Tracheal epithelial cell (primary cell): ENCODE measurements at places on chromosomes 16 and 17. TPM values are rescaled to one million over a fixed set of nuclear protein-coding genes. Genes with fewer than 3 reads are reported as not detected.

Gene ZNF668
- total RNA-seq = 6.4 and 7.0 TPM in 2 replicates

Gene ZSCAN10
- total RNA-seq = not detected in 2 replicates

Gene TMEM92
- 0.85 and 0.96 TPM in 2 replicates for total RNA-seq

Gene RUNDC3A
- total RNA-seq = 0.21 and 0.96 TPM in 2 replicates

Gene ACOX1
- total RNA-seq = 43.3 and 61.4 TPM in 2 replicates

Gene IRX3
- total RNA-seq = 2.4 and 3.4 TPM in 2 replicates

Gene PRKCB
- 0.21 TPM in 1 of 2 replicates, not detected in the other for total RNA-seq

Gene EXOC3L1
- total RNA-seq = not detected in 2 replicates

Gene TEDC2
- 0.85 and 1.7 TPM in 2 replicates for total RNA-seq

Gene DCAKD
- 37.8 and 43.9 TPM in 2 replicates for total RNA-seq

Gene ABAT
- total RNA-seq = 2.2 and 3.0 TPM in 2 replicates

Gene TEX14
- total RNA-seq = under 0.01 TPM in 1 of 2 replicates, not detected in the other

Gene NPW
- under 0.01 and 1.4 TPM in 2 replicates for total RNA-seq

Gene CIITA
- total RNA-seq = 0.21 and 0.24 TPM in 2 replicates

Gene PPP1R27
- not detected in 2 replicates for total RNA-seq

Gene MT3
- total RNA-seq = not detected in 2 replicates

Gene KRT222
- total RNA-seq = not detected in 2 replicates

Gene STH
- not detected in 2 replicates for total RNA-seq

Gene OR2C1
- total RNA-seq = 0.24 TPM in 1 of 2 replicates, not detected in the other

Gene CALB2
- 0.48 and 2.1 TPM in 2 replicates for total RNA-seq
